Hindlimb muscle (tissue), 1 donor: ENCODE measurements at places on chromosomes 6 and 20. TPM values are rescaled to one million over a fixed set of nuclear protein-coding genes. Genes with fewer than 3 reads are reported as not detected.

CBLN4 gene
- polyA plus RNA-seq = 0.10 TPM

PGK2 gene
- not detected for polyA plus RNA-seq

FAM209B gene
- polyA plus RNA-seq = not detected

APOBEC2 gene
- polyA plus RNA-seq = 433 TPM

COL21A1 gene
- 103 TPM for polyA plus RNA-seq

LAMP5 gene
- not detected for polyA plus RNA-seq

RAB44 gene
- polyA plus RNA-seq = 0.12 TPM

PMEPA1 gene
- 31.7 TPM for polyA plus RNA-seq

ZBTB46 gene
- 24.7 TPM for polyA plus RNA-seq

PREX1 gene
- polyA plus RNA-seq = 20.0 TPM

CLDN20 gene
- polyA plus RNA-seq = 0.54 TPM

TPMT gene
- polyA plus RNA-seq = 5.8 TPM

SMOC2 gene
- 56.2 TPM for polyA plus RNA-seq

PAK5 gene
- polyA plus RNA-seq = 0.13 TPM

ARG1 gene
- polyA plus RNA-seq = 0.77 TPM

FERMT1 gene
- 0.19 TPM for polyA plus RNA-seq

NOX3 gene
- polyA plus RNA-seq = not detected

SIRPG gene
- not detected for polyA plus RNA-seq

CLIC5 gene
- 16.5 TPM for polyA plus RNA-seq

SERINC3 gene
- 54.0 TPM for polyA plus RNA-seq

LINC00237 gene
- not detected for polyA plus RNA-seq

SYNGAP1 gene
- polyA plus RNA-seq = 30.5 TPM
